ENCODE measurements at places on chromosomes 1 and 21. TPM values are rescaled to one million over a fixed set of nuclear protein-coding genes. Genes with fewer than 3 reads are reported as not detected.

DNA sequence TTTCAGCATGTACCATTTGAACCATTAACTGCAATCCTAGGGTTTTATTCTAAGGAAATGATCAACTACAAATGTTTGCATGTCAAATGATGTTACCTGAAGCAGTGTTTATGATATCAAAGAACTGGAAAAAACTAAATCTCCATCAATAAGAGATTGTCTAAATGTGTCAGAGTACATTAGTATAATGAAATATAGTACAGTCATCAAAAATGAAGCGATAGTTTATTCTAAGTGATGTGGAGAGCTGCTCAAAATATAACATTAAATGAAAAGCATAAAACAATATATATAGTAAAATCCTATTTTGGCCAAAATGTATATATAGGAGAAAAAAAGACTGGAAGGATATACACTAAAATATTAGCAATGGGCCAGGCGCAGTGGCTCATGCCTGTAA lies 24.0 kb downstream of the AKNAD1 start:
- no peak overlapping the region for H3K27ac ChIP-seq
- DNase-seq: no peak
- H3K4me1 ChIP-seq: peaks cover 10% of the 10 kb centered on the region
- H3K36me3 ChIP-seq: no peaks in the 10 kb centered on the region
- H3K4me3 ChIP-seq: no peak overlapping the region

DNA sequence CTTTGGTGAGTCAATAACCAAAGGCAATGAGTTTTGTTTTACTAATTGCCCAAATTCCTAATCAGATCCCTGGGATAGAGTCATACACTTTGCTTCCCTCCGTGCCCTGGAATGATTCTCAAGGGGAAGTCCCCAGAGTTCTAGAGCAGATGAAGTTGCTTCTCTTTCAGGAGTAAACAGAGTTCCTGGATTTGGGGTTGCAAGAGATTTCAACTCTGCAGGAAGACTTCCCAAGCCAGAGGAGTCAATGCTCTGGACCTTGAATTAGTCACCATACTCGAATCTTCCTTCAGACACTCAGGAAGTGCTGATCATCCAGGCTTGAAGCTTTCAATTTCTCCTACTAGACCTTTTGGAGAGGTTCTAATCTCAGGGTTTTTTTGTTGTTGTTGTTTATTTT lies 39.6 kb downstream of the FCER1A start:
- H3K4me3 ChIP-seq: no peak overlapping the region
- DNase-seq: no peak
- H3K4me1 ChIP-seq: no peaks in the 10 kb centered on the region

FMO5 gene
- 1.9 TPM for total RNA-seq

GRCh38 chr1:204380293-204380831 lies 20.6 kb upstream of the PLEKHA6 start:
- no peaks in the 10 kb centered on the region for H3K36me3 ChIP-seq
- no peak overlapping the region for H3K4me3 ChIP-seq
- DNase-seq: no peak
- H3K4me1 ChIP-seq: peaks cover 41% of the 10 kb centered on the region
- H3K27ac ChIP-seq: no peak overlapping the region
- H3K27me3 ChIP-seq: no peaks in the 10 kb centered on the region

WNT4 gene
- total RNA-seq: 0.79 TPM

PCP4 gene
- 4.0 TPM for total RNA-seq
